Glutamatergic neuron (in vitro differentiated cells): ENCODE measurements at places on chromosomes 2 and 18.

- DNase-seq: no peak
Measured at GRCh38 chr18:2108591-2108990, 462.7 kb downstream of the METTL4 start.

DNA sequence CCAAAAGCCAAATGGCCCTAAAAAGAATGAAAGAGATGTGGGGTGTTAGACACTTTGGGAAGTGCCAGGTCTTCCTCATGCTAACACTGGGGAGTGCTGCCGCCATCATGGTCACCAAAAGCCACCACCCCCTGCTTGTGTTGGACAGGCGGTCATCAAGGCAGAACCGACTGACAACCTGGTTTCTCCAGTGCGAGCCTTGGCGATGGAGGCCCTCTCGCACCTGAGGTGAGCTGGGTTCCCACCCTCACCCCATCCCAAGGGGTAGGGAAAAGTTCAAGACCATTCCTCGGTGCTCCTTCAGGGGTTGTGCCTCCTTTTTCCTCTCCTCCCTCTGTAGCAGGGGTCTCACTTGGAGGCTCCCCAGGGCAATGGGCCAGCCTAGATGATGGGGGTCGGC is 33.6 kb downstream of the MROH2A start:
- no peak for DNase-seq

DNA sequence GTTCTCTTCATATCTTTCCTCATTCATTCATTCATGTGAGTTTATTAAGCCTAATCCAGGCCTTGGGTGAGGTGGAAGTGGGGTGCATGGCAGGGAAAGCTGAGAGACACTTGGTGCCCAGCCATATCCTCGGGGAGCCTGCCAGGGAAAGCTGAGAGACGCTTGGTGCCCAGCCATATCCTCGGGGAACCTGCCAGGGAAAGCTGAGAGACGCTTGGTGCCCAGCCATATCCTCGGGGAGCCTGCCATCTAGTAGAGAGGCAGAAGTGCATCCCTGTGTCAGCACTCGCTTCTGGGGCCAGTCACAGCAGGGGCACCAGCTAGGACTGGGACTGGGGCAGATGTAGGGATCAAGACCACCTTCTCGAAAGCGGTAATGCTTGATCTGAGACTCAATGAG is 39.4 kb downstream of the DDX18 start:
- DNase-seq: no peak

- DNase-seq: no peak
Measured at GRCh38 chr18:36830158-36830495, 1.2 kb downstream of the KIAA1328 start.

DNA sequence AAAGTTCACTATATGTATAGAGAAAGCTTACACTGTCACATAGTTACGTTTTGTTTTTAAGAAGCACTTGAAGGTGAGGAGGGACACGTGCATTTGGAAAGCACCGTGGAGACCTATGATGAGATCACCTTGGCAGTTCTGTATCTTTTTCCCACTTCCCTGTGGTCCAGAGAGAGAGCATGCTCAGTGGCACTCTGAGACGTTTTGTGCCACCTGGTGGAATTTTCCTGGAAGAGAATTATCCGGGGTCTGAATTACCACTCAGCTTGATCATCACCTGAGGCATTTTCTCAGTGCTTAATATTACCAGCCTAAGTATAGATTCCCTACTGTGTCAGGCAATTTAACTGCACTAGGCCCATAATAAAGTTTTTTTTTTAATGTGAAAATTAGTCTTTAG is 469.4 kb upstream of the SMIM21 start:
- DNase-seq: no peak

DNA sequence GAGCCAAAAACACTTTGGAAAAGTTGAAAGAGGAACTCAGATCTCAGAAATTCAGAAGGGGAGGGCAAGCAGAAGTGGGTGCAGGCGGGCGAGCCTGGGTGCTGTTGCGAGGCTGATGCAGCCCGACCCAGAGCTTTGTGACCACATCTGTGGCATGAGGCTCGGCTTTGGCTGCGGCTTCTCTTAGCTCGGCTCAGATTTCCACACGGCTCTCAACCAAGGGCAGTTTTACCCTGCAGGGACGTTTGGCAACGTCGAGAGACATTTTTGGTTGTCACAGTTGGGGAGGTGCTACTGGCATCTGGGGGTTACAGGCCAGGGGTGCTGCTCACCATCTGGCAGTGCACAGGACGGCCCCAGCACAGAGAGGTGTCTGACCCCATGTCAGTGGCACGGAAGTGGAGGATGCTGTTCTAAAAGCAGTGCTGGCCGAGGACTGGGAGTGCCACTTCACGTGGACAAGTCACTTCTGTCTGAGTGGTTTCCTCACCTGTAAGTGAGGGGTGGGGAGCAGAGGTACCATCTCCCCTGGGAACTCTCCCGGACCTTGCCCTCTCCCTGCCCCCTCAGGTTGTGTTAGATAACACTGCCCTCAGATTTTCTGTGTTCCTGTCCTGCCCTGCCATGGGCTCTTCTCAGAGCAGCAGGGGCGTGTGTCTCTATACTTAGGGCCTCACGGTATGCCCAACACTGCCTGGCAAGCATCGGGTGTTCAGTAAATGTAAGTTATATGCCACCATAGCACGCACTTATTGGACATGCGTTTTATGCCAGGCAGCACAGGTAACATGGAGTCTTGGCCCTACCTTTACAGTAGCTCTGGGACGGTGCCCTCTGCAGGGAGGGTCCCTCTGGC is 48.7 kb upstream of the FAHD2A start:
- DNase-seq: no peak
